ENCODE measurements at places on chromosomes 16 and 17. TPM values are rescaled to one million over a fixed set of nuclear protein-coding genes. Genes with fewer than 3 reads are reported as not detected.

DNA sequence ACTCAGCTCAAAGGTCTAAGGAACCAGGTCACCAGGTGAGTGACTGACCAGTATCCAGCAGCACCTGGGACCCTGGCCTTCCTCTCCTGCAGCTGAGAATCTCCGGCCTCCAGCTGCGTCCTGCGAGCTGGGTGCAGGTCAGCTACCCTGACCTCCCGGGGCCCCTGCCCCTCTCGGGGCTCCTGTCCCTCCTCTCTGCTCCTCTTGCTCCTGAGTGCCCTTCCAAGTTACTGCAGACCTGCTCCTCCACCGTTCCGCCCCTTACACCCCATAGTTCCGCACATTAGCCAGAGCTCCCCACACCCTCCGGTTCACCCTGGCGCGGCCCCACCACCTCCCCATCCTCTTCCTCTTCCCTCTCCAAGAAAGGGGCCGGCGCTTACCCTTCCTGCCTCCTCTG is 10.6 kb downstream of the FOXJ1 start:
- DNase-seq, result no peak

C1QTNF1 gene
- 8.3 TPM for total RNA-seq

DNA sequence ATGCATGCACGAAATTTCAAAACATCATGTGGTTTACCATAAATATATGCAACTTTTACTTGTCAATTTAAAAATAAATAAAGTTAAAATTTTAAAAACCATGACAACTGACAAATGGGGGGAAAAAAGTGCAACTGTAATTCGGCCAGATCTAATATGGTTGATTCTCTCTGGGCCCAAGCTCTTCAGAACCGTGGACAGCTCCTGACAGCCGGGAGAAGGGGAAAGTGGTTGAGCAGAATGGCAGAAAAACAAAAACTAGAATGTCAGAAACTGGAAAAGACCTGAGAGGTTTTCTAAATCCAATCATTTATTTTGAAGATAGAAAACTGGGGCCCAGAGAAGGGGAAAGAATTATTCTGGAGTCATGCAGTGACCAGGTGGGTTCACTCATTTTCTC is 126.6 kb downstream of the TMEM132E start:
- no peak for DNase-seq

DNA sequence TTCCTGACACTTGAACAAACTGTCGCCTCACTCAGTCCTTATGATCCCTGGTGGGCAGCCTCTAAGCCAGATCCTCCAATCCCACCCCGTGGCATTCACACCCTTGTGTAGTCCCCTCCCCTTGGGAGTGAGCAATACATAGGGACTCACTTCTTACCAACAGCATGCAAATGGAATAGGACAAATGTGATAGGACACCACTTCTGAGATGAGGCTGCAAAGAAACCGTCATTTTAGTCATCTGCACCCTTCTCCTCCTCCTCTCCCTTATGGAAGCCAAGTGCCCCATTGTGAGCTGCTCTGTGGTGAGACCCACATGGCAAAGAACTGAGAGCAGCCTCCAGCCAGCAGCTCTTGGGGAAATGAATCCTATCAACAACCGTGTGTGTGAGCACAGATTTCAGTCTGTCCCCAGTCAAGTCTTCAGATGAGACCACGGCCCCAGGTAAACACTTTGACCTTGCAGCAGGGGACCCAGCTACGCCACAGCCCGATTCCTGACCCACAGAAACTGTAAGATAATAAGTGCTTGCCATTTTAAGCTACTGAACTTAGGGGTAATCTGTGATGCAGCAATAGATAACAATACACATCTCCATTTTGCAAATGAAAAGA is 46.9 kb downstream of the ZFHX3 start:
- DNase-seq, result no peak

GRCh38 chr17:964876-965275 is 14.7 kb downstream of the NXN start:
- no peak for DNase-seq

DNA sequence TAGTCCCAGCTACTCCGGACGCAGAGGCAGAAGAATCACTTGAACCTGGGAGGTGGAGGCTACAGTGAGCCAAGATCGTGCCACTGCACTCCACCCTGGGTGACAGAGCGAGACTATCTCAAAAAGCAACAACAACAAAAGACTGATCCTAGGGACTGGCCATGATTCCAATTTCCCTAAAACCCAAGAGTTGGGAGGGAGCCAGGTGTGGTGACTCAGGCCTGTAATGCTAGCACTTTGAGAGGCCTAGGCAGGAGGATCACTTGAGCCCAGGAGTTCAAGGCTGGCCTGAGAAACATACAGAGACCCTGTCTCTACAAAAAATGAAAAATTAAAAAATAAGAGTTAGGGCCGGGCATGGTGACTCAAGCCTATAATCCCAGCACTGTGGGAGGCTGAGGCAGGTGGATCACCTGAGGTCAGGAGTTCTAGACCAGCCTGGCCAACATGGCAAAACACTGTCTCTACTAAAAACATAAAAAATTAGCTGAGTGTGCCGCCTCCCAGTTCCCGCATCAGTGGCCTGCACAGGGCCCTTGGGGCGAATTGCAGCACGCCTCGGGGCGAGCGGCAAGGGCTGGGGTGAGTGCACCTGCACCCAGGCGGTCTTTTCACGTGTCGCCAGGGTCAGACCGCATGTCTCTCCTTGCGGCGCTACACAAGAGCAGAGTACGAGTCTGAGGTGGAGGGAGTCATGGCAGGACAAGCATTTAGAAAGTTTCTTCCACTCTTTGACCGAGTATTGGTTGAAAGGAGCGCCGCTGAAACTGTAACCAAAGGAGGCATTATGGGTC is 40.8 kb downstream of the CDH3 start:
- no peak for DNase-seq

DNA sequence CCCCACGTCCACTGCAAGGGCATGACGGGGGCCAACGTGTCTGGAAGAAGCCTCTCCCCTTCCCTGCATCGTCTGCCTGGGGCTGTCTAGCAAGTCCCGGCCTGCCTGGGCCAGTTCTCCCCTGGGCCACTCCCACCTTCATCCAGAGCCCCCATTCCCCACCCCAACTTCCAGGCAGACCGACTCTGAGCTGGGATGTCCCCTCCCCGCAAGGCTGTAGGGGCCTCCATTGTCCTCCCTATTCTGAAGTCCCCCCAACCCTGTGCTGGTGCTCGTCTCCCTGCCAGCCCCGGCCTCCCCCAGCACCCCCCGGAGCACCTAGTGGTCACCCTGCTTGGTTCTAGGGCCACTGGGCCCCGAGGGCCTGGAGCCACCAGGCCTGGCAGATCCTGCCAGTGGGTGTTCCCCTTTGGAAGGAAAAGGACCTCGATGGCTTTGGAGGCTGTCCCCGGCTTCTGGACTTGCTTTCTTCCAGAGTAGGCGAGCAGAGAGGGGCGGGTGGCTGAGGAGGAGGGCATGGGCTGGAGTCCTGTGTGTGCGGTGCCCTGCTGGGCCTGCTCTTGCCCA is 4.8 kb downstream of the GLIS2 start:
- DNase-seq, result no peak

ATXN1L gene
- total RNA-seq, result 16.2 TPM

GRCh38 chr17:17539591-17539990 is 43.4 kb upstream of the RASD1 start:
- no peak for DNase-seq

GRCh38 chr16:51359141-51359955 is 208.3 kb upstream of the SALL1 start:
- DNase-seq, result peak; percentile 48

- DNase-seq, result no peak
These were observed 121.2 kb downstream of the ASIC2 start for GRCh38 chr17:33171931-33172330.
